HepG2 (cell line): ENCODE measurements at places on chromosomes 2 and 18. TPM values are rescaled to one million over a fixed set of nuclear protein-coding genes. Genes with fewer than 3 reads are reported as not detected.

SERPINB7 gene
- polyA plus RNA-seq: not detected in 2 replicates

CHRND gene
- polyA plus RNA-seq: 0.13 and 0.18 TPM in 2 replicates

PPP1R1C gene
- polyA plus RNA-seq: 2.9 and 3.5 TPM in 2 replicates

ALK gene
- not detected in 2 replicates for polyA plus RNA-seq

OSR1 gene
- polyA plus RNA-seq: 0.63 and 0.72 TPM in 2 replicates

TRABD2A gene
- 0.15 and 0.21 TPM in 2 replicates for polyA plus RNA-seq

CXCR2 gene
- not detected in 2 replicates for polyA plus RNA-seq

POMC gene
- not detected in 2 replicates for polyA plus RNA-seq

RAB27B gene
- not detected in 2 replicates for polyA plus RNA-seq

ASIC4 gene
- polyA plus RNA-seq: 0.03 TPM in 2 replicates

CDH19 gene
- not detected in 2 replicates for polyA plus RNA-seq

IGFBP2 gene
- polyA plus RNA-seq: 5.8 and 11.4 TPM in 2 replicates

ITPRID2 gene
- 35.3 and 44.8 TPM in 2 replicates for polyA plus RNA-seq

CPLX4 gene
- not detected in 2 replicates for polyA plus RNA-seq

CYP27C1 gene
- not detected in 2 replicates for polyA plus RNA-seq

DLX1 gene
- polyA plus RNA-seq: 0.69 and 0.86 TPM in 2 replicates

GRCh38 chr2:187445051-187445450 is 3.0 kb downstream of the CALCRL start:
- no peak for DNase-seq

DNA sequence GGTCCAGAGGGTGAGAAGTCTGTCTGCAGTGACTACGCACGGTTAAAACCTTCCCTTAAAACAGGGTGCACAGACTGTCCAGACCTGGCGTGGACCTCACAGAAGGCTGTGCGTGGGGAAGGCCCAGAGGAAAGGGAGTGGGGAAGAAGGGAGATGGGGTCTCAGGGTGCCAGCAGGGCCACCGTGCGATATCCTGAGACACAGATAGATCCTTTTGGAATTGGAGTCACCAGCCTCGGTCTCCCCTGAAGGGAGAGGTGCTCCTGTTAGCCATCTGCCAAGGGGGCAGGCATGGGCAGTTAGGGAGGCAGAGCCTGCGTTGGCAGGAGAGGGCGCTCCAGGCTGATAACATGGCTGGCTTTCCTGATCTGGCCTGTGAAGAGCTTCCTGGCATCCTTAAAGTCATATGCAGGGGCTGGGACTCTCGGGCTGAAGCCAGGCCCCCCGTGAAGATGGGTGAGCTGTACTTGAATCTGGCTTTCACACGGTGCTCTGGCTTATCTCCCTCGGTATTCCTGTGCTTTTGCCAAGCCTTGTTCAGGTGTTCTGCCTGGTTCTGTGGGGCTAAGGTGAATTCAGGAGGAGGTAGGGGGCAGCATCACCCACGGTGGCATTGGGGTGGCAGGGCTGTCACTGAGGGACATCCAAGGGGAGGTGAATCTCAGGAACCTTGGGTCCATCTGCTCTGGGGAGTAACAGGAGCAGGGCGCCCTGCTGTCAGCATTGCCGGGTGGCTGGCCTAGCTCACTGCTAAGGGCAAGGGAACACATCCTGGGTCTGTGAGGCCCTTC is 107.2 kb upstream of the SMAD2 start:
- DNase-seq: no peak

GRCh38 chr2:217820904-217821303 is 181.9 kb downstream of the TNS1 start:
- DNase-seq: no peak

GRCh38 chr18:27165412-27165811 is 19.7 kb downstream of the CHST9 start:
- no peak for DNase-seq

DNA sequence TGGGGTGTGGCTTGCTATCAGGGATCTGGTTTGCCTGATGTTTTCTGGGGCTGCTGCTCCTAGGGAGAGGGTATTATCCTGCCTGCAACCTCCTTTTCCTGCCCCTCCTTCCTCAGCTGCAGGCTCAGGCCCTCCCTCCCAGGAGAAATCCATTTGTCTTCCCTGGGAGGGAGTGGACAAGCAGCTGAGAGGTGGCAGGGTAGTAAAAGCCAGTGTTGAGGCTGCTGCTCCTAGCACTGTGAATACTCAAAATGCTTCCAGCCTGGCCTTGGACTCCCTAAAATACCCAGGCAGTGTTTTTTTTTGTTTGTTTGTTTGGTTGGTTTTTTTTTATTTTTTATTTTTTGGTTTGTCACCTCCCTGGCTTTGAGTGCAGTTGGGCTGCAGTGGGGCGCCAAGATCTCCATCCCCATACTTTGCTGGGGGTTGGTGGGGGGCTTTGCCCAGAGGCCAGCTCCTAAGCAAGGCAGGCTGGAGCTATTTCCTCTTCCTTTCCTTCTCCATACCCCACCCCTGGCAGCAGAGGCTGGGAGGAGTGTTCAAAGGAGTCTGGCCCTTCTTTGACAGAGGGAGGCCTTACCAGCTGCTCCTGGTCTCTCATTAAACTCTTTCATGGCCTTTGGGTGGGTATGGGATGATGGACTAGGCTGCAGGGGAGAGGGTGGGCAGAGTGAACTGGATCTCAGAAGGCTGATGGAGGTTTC is 13.6 kb downstream of the HOXD3 start:
- no peak for DNase-seq

- peak; percentile 83 for DNase-seq
Measured at GRCh38 chr2:72815655-72816278, 10.1 kb downstream of the EXOC6B start.

- no peak for DNase-seq
Measured at GRCh38 chr2:74959106-74959751, 786 bp downstream of the POLE4 start.

DNA sequence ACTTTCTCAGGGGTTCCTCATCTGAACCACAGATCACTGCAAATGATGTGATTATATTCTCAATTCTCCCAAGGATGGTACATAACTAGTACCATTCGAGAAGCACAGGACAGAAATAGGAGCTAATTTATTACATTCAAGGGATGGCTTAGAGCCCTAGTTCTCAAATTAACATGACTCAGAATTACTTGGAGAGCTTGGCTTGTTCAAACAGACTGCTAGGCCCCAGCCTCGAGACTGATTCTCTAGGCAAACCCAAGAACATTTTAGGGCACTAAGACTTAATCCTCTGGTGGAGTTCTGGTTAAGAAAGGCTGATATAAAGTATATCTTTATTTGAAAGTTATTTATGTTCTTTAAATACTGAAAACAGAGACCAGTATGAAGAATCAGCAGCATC is 35.8 kb downstream of the HIBCH start:
- no peak for DNase-seq

GRCh38 chr18:37383036-37383785 is 182.4 kb downstream of the CELF4 start:
- no peak for DNase-seq

DNA sequence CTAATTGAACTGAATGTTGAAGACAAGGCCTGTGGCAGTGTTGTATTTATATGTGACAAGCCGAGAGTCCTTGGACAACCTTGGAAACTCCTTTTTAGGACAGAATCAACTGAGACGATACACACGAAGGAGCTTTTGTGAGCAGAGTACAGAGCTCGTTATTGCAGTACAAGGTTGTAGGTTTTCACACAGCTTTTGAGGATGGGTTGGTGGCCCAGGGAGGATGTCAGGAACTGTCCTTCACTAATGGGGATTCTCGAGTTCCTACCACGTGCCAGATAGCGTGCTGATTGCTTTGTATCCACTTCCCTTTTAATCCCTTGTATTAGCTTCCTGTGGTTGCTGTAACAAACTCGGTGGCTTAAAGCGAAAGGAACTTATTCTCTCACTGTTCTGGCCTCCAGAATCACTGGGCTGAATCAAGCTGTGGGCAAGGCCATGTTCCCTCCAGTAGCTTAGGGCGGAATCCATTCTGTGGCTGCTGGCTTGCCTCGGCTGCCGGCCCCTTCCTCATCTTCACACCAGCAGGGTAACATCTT is 20.2 kb downstream of the INPP4A start:
- no peak for DNase-seq

- no peak for DNase-seq
Measured at GRCh38 chr18:22705328-22705727, 227.8 kb upstream of the RBBP8 start.

DNA sequence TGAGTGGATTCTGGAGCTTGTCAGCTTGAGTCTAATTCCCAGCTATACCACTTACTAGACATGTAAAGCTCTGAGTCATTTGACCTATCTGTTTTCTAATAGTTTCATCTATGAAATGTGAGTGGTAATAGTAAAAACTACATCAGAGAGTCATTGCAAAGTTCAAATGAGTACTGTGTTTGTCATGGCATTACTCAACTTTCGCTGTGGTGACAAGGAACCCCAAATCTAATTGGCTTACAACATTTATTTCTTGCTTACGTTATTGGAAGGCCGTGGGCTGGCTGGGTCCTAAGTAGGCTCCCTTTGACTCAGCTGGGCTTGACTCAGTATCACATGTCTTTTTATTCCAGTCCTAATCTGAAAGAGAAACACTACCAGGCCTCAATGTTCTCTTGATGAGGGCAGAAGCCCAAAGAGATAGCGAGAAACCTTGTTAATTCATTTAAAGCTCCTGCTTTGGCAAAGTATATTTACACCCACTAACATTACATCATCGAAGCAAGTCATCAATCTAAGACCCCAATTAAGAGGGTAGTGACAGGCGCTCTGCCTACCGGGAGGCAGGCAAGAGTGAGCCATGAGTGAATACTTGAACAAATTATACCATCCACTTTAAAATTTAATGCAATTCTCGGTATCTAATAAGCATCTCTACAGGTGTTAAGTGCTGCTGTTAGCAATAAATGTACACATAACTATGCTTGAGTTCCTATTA is 431.8 kb upstream of the SPHKAP start:
- DNase-seq: no peak

DNA sequence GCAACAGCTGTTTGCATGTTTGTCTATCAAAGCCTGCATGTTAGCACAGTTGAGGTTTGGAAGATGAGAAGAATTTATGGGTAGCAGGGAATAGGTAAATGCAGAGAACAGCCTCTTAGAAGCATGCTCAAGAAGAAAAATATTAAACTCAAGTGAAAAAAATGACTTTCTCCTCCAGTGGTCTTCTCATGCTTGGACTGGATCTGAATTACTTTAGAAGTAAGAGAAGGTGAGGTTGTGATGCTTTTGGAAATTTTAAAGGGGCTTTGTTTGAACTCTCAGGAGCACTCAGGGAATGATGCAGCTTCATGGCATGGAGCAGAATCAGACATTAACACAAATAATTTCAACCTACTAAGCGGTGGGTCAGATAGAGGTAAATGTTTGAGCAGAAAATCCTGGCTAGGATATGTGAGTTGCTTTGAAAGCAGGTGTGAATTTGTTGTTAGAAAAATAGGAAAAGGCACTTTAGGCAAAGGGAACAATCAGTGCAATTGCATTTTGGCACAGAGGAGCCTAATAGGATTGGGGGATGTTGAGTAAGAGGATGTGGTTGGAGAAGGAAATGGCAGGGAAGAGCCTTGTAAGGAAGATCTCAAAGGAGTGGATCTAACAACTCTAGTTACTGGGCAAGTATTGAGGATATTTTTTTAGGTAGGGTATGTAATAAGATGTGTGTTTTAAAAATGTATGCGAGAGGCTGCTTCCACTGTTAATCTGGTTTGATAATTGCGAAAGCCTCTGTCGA is 76.3 kb downstream of the DDX1 start:
- no peak for DNase-seq

- DNase-seq: no peak
Measured at GRCh38 chr2:207327513-207327912, 161.8 kb upstream of the KLF7 start.

GRCh38 chr2:69223759-69224511 is 163.1 kb downstream of the GFPT1 start:
- DNase-seq: peak; percentile 26

- DNase-seq: no peak
Measured at GRCh38 chr2:19480673-19481072, 122.2 kb upstream of the OSR1 start.

DNA sequence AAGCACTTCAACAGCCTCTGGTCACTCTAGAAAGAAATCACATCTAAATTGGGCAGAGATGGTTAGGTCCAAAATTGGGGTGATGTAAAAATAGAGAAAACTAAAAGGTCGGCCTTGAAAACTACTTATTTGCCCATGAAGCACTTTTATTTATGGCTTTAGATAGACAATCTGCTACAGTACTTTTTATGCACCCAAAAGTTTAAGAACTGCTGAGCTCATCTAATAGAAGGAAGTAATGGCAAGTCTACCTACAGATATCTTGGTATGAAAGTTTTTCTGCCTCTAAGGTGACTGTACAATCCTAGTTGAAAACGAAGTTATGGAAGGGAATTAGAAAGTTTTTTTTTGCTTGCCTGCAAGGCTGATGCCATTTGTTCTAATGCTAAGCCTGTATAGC is 46.2 kb downstream of the SPHKAP start:
- no peak for DNase-seq

DNA sequence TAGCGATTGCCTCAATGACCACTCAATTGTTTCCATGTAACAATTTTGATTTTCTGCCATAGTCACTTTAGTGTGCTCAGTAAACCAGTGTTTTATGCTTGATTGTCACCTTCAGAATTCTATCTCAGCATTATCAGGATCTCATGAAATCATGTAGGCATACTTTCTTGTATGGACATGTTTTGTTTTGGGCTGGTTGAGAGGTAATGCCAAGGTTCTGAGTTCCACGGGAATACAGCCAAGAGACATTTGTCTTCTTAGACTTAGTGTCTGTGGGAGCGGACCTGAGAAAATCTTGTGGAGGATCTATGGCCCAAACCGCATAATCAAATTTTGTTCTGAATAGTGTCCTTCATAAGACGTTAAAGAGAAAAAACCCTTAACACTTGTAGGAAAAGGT is 10.2 kb downstream of the MSTN start:
- no peak for DNase-seq

GRCh38 chr2:166074430-166074829 is 53.4 kb downstream of the SCN1A start:
- no peak for DNase-seq

DNA sequence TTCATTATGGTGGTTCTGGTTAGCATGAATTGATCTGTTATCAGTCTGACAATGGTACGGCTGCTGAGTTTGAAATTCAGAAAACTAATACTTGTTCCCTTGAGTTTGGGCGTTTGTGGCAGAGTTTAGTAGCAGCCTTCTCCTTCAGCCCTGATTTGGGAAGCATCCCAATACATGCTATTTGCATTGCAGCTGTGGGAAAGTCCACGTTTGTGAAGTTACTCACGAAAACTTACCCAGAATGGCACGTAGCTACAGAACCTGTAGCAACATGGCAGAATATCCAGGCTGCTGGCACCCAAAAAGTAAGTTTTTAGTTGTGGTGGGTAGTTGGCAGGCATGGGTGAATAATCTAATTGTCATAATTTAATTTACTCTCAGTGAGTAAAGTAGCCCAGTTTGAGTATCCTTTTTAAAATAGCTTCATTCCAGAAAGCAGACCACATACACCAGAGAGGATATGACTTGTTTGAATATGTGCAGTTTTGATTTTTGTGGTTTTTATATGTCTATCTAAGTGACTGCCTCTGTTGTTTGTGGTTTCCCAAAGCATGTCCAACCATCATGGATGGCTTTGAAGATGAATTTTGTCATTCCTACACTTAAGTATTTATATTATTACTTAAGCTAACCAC is 12.2 kb downstream of the DGUOK start:
- no peak for DNase-seq

DNA sequence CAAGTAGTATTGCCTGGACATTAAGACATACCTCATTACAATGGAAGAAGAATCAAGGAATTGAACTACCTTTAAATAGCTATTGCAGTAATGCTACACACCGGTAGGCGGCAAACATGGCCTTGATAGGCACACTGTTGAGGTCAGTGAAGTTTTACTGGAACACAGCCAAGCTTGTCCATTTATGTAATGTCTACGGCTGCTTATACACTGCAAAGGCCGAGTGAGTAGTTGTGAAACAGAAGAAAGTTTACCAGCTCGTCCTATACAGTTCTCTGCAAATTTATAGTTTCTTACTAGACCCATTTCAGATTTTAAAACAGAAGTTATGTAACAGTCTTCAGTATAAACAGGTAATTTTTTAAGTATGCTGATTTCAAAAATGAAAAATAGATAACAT is 38.8 kb downstream of the PPP4R1 start:
- peak; percentile 95 for DNase-seq
